ENCODE measurements at places on chromosomes 3 and 15. TPM values are rescaled to one million over a fixed set of nuclear protein-coding genes. Genes with fewer than 3 reads are reported as not detected.

Gene TERC
- 15.5 TPM for total RNA-seq

DNA sequence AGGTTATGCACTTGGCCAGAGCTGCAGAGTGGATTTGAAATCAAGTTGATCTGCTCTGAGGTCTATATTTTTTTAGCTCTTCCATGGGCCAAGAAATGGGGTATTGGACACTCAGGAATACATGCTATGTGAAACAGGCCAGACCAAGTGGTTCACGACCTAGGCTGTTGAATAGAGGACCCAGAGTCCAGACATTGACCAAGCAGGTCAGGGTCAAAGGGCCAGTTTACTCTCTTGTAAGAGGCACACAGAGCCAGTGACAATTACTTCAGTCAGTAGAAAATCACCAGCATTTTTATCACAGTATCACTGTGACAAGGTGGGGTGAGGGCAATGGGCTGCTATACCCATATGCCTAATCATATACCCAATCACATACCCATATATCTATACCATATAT is 320.6 kb upstream of the RORA start:
- H3K27ac ChIP-seq, result no peak overlapping the region
- H3K4me1 ChIP-seq, result no peaks in the 10 kb centered on the region
- H3K36me3 ChIP-seq, result no peaks in the 10 kb centered on the region
- H3K27me3 ChIP-seq, result no peaks in the 10 kb centered on the region

GRCh38 chr15:95471690-95472086 is 858.8 kb upstream of the NR2F2 start:
- no peaks in the 10 kb centered on the region for H3K27me3 ChIP-seq
- H3K4me3 ChIP-seq, result no peak overlapping the region
- DNase-seq, result no peak
- no peaks in the 10 kb centered on the region for H3K4me1 ChIP-seq
- H3K36me3 ChIP-seq, result no peaks in the 10 kb centered on the region
- H3K27ac ChIP-seq, result no peak overlapping the region

GRCh38 chr3:45139372-45140140 is 6.6 kb downstream of the CDCP1 start:
- peak overlapping the region; percentile 66 for H3K27ac ChIP-seq
- no peaks in the 10 kb centered on the region for H3K27me3 ChIP-seq
- H3K4me3 ChIP-seq, result no peak overlapping the region
- no peaks in the 10 kb centered on the region for H3K4me1 ChIP-seq
- no peaks in the 10 kb centered on the region for H3K36me3 ChIP-seq

- no peak for DNase-seq
- H3K27ac ChIP-seq, result no peak overlapping the region
- no peak overlapping the region for H3K4me3 ChIP-seq
- H3K36me3 ChIP-seq, result no peaks in the 10 kb centered on the region
Measured at GRCh38 chr3:135503065-135503759, 462.3 kb upstream of the PPP2R3A start.

DNA sequence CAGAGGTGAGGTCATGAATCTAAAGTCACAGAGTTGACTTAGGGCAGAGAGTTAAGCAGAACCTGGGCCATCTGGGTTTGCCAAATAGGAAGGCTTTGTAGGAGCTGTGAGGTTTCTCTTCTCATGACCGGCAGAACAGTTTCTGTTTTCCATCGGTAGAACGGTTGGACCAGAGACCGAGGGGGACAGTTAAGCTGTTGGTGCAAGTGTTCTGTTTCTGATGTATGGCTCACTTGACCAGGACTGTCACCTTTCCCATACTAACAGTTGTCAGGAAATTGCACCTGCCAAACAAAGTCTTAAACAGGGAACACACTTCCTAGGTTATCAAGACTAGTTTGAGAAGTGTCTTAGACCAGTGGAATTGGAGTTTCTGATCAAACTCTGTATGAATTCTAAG is 158.3 kb downstream of the PDCD6IP start:
- no peak for DNase-seq
- no peaks in the 10 kb centered on the region for H3K4me1 ChIP-seq
- H3K27ac ChIP-seq, result no peak overlapping the region
- H3K27me3 ChIP-seq, result no peaks in the 10 kb centered on the region
- no peak overlapping the region for H3K4me3 ChIP-seq
- no peaks in the 10 kb centered on the region for H3K36me3 ChIP-seq

DNA sequence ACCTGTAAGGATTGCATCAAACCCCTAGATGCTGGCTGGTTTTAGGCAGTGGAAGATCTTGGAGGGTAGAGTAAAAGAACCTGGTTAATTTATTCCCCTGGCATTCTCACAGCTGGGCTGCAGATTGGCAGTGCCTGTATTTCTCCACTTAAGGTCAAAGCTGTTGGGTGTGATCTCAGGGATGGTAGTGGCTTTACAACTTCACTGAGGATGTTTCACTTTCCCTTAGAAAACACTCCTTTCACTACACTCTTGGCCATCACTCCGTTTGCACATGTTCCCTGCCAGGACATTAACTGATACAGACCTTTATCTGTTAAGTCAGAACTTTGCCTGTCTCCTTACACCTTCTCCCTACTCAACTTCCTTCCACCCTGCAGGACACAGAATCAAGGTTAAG is 779.1 kb upstream of the SEMA6D start:
- no peak overlapping the region for H3K27ac ChIP-seq
- H3K36me3 ChIP-seq, result no peaks in the 10 kb centered on the region
- no peak overlapping the region for H3K4me3 ChIP-seq
- no peak for DNase-seq
- H3K27me3 ChIP-seq, result no peaks in the 10 kb centered on the region
- H3K4me1 ChIP-seq, result no peaks in the 10 kb centered on the region
